ENCODE measurements at places on chromosomes 3 and 15.

DNA sequence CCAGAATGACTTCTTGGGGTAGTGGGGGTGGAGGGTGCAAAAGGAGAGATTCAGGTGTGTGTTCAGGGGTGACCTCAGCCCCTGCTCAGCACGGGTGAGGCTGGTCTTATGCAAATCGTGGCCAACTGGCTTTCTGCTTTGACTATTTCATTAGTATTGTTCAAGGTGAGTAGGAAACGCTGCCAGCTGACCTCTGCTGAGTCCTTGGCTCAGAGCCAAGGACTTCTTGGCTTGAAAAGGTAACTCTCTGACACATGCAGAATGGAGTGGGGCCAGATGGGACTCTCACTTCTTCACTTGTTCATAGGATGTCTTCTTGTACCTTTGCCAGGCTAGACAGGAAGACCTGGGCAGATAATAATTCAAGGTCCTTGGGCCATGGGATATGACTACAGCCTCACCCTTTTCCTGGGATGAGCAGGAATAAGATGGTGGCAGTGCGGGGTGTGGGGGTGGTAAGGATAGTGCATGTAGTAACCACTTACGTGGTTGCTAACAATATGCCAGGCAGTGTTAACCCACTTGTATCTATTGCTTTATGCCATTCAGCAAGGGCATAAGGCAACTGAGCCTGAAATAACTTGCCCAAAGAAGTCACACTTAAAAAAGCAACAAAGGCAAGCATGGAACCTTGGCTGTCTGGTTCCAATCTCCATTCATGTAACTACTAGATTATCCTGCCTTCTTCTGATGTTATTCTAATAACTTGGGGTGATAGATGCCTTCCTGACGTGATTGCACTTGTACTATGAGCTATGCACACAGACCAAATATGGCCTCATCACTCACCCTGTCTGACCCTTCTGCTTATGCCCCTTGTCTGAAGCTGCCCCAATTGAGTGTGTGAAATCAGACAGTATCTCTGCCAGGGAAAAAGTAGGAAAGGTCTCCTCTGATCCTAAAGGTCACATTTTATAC lies 193.1 kb downstream of the NR1D2 start:
- no peak for DNase-seq

- DNase-seq, result no peak
Measured at GRCh38 chr3:140906785-140907184, 34.9 kb upstream of the SLC25A36 start.

DNA sequence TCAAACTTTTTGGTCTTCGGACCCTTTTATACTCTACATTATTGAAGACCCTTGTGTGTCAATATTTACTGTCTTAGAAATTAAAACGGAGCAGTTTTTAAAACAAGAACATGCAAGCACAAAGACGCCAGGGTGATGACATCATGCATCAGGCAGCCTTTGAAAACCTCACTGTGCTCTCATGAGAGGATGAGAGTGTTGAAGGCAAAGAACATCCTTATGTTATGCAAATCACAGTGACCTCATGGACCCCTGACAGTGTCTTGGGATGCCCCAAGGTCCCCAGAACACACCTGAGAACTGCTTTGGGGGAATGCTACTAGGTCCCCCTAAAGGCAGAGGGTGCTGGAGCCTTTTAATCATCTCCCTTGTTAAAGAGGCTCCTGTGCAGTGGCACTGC lies 51.6 kb downstream of the CHDH start:
- DNase-seq, result no peak

DNA sequence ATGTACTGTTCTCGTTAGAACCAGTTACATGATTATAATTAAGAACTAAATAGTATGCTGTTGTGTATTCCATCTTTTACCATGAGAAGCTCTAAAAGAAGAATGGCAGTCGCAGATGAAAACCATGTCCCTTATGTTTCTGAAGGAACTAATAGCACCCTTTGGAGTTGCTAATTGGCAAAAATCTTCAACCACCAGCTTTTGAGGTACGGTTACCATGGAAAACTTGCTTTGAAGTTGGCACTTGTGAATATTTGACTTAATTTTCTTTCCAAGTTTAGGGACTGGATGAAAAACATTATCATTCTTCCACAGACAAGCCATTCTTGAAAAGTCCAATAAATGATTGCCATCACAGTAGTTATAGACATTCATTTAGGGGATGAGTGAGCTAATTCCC lies 666.6 kb upstream of the ROBO1 start:
- no peak for DNase-seq

DNA sequence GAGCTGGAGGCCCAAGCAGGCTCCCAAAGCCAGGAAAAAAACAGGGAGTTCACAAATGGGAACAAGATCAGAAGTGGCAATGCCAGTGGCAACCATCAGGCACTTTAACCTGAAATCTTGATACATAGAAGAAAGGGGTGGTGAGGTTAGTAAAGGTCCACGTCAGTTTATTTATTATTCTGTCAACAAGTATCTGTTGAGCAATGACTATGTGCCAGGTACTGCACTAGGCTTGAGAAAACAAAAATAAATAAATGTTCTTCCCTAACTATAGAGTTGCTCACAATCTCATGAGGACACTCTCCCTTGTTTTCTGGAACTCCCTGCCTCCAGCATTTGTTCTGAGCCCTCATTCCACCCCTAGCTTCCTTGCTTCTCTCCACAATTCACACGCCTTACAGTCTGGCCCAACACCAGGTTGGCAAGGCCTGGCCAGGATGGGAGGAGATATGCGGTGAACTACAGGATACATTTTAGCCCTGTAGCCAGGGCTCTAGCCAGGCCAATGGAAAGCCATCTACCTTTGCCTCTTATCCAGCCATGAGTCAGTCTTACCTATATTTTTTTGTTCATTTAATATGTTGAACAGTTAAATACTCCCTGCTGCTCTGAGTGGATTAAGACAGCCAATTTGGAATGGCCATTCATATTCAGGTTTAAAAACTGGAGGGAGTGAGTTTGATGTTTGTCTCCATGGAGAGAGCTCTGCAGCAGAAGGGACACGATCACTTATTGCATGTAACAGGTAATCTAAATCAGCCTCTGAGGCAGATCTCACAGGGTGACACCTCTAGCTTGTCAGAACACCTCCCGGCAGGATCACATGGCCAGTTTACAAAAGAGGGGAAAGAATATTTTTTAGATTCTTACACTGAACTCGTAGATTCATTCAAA lies 161.9 kb upstream of the ATP11B start:
- DNase-seq, result no peak

DNA sequence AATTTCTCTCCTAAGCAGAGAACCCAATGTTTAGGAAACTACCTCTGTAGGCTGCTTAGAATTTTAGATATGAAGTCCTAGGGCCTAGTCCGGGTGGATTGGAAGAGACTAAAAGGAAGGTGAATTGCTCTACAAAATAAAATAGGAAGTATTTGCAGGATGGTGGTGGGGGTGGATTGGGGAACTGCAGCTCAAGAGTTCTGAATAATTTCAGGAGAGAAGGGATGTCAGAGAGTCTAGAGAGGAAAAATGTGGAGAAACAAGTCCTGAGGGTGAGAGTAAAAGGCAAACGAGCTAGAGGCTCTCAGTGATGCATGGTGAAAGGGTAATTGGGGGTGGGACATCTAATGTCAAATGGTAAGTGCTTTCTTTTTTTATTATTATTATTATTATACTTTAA lies 10.2 kb upstream of the CP start:
- DNase-seq, result no peak

DNA sequence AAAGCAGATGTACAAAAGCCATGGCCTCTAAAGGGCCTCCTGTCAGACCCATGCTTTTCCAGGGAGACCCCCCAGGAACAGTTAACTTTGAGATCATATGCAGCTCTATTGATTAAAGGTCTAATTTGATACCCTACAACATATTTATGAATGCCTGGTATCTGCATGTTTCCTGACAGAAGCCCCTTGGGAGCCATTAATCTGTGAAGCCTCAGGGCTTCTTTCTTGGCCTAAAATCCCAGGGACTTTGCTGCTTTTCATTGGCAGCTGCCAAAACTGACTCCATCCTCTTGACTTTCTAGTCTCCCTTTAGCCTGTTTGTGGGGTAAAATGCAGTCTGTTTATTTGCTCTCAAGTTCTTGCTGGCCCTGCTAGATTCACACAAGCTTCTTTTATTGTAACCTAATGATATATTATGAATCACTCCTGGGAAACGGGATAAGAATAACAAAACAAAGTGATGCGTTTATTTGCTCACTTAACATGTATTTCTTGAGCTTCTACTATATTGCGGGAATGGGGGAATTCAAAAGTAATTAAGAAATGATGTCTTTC lies 257.0 kb downstream of the LSAMP start:
- no peak for DNase-seq

DNA sequence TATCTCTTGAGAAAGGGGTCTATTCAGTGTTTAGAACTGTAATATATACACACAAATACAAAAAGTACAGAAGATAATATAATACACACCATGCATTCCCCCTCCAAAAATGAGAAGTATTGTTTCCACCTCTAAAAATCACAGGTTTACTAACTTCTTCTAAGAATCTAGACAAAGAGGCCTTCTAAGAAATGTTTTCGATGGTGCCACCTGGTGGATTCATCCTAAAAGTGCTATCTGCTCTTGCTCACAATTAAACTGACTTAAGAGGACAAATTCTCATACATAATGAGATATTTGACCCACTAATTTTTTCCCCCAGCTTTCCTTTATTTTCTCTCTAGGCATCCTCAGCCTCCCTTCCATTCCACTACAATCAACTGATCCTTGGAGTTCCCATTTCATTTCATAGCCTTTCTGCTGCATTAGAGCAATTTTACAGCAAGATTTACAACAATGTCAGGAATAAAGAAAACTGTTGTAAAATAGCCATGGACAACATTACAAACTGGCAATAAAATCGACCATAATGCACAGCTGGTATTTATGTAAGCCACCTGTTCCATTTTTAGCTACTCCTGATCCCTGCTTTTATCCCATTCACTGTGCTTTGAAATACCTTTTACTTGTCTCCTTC lies 124.6 kb downstream of the ARRDC4 start:
- no peak for DNase-seq

- DNase-seq, result no peak
Measured at GRCh38 chr3:23319366-23320312, 116.5 kb downstream of the UBE2E2 start.

DNA sequence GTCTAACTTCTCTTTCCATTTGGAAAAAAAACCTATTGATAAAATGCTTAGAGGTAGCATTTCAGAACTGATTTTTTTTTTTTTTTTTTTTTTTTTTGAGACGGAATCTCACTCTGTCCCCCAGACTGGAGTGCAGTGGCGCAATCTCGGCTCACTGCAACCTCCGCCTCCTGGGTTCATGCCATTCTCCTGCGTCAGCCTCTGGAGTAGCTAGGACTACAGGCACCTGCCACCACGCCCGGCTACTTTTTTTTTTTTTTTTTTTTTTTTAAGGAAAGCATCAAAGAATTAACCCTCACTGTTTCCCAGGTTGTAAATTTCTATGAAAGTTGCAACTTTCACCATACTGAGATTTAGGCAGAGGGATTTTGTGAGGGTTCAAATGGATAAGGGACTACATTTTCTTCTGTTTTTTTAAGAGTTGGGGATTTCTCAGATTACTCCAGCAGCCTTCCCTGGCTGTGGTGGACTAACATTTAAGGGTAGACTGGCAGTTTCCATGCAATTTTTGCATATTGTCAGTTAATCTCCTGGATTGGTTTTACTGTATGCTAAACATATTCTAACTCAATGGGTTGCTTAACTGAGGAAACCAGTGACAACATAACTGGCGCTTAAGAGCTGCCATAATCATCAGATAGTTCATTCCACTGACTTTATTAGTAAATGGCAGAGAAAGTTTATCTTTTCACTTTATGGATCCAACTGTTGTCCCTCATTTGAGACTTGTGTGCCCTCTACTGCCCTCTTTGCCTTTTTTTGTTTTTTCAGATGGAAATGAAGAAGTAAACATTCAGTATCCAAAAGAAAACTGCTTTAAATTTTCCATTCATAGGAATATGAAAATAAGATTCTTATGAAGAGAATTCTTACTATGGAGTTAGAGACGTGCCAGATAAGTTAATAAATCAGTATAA lies 93.7 kb downstream of the NPTN start:
- no peak for DNase-seq

GRCh38 chr3:187920030-187920429 lies 174.8 kb upstream of the BCL6 start:
- DNase-seq, result no peak

DNA sequence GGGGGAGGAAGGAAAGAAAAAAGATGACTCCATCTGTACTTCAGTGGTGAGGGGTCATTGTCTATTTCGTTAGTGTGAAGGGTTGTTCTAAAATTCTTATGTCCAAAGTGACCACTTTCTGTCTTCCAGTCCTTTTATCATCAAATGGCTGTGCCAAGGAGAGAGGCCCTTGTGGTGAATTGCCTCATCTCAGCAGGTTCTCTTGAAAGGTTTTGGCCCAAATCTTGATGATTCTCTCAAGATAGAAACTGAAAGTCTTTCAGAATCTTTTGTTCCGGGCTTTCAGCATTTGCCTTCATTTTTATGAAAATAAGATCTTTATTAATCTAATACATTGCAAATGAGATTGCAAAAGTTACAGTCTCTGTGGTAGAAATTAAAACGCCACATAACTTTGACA lies 575.8 kb downstream of the RSL24D1 start:
- DNase-seq, result no peak

DNA sequence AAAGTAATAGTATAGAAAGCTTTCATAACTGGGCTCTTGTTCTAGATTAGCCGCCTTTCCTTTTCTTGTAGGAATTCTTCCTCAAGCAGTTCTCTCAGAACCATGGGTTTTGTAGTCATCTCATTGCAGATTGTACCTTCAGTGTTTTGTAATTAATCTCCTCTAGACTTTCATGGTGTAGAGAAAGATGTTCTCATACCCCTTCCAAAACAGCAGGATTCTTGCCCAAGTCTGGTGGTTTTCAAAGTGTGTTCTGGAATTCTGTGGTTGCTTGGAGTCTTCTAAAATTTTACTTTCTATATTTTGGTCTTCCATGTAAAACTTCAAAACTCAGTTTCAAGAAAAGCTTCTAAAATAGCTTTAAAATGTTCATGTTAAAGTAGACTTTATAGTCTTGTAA lies 293.8 kb downstream of the PTPRG start:
- no peak for DNase-seq

- no peak for DNase-seq
Measured at GRCh38 chr15:75109736-75110130, 86.3 kb downstream of the PPCDC start.

DNA sequence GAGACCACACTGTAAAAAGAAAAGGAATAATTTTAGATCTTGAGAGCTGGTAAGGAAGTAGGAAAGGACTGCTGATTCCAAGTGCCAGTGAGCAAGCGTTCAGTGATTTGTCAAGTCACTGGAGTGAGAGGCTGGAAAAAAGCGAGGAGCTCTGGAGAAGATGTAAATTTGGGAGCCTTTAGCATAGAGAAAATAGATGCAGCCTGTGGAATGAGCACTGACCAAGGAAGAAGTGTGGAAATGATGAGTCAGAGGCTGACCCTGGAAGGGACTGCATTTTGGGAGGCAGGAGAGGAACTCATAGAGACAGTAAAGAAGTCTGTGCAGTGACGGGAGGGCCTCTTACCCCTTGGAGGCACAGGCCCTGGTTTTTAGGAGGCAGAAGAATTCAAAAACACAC lies 17.1 kb upstream of the ABTB1 start:
- DNase-seq, result no peak
